SJCRH30 (cell line): ENCODE measurements at places on chromosomes 16 and 17. TPM values are rescaled to one million over a fixed set of nuclear protein-coding genes. Genes with fewer than 3 reads are reported as not detected.
A peak's percentile ranks its signal among the peaks of the same experiment; 100 is the strongest.

- no peak overlapping the region for H3K4me3 ChIP-seq
- H3K4me1 ChIP-seq = no peaks in the 10 kb centered on the region
- H3K36me3 ChIP-seq = no peaks in the 10 kb centered on the region
- H3K27ac ChIP-seq = no peak overlapping the region
- no peaks in the 10 kb centered on the region for H3K27me3 ChIP-seq
- DNase-seq = no peak
Measured at GRCh38 chr16:77059446-77059845, 131.5 kb upstream of the MON1B start.

CMTM2 gene
- total RNA-seq = 5.4 and 6.2 TPM in 2 replicates

DNA sequence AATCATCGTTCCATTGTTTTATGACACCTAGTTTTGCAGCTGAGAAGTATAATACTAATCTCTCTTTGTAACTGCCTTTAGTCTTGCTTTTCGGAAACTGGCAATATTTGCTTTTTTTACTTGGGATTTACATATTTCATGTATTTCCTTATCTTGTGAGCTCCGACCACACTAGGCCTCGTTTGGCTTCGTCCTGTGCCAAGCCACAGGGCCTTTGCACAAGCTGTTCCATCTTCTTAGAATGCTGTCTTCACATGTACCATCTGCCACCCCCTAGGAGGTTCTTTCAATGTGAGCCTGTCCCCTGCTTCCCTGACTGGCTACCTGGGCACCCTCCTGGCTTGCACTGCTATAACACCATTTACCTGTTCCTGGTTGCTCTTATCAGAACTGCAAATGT is 77.2 kb downstream of the SHISA6 start:
- no peaks in the 10 kb centered on the region for H3K27me3 ChIP-seq
- no peaks in the 10 kb centered on the region for H3K36me3 ChIP-seq
- no peaks in the 10 kb centered on the region for H3K4me1 ChIP-seq

- no peak overlapping the region for H3K4me3 ChIP-seq
- no peaks in the 10 kb centered on the region for H3K27me3 ChIP-seq
- H3K36me3 ChIP-seq = peaks cover 76% of the 10 kb centered on the region
- no peak for DNase-seq
- no peak overlapping the region for H3K27ac ChIP-seq
- H3K4me1 ChIP-seq = no peaks in the 10 kb centered on the region
Measured at GRCh38 chr17:32479074-32479617, 7.6 kb upstream of the CDK5R1 start.

TBC1D3H gene
- not detected in 2 replicates for total RNA-seq

GRCh38 chr17:38429476-38430100 is 1.3 kb downstream of the ARHGAP23 start:
- no peak for DNase-seq
- H3K4me1 ChIP-seq = no peaks in the 10 kb centered on the region
- no peak overlapping the region for H3K4me3 ChIP-seq
- no peaks in the 10 kb centered on the region; the same call in 1 of the 2 replicates for H3K27me3 ChIP-seq
- no peaks in the 10 kb centered on the region for H3K36me3 ChIP-seq
- H3K27ac ChIP-seq = no peak overlapping the region

DNA sequence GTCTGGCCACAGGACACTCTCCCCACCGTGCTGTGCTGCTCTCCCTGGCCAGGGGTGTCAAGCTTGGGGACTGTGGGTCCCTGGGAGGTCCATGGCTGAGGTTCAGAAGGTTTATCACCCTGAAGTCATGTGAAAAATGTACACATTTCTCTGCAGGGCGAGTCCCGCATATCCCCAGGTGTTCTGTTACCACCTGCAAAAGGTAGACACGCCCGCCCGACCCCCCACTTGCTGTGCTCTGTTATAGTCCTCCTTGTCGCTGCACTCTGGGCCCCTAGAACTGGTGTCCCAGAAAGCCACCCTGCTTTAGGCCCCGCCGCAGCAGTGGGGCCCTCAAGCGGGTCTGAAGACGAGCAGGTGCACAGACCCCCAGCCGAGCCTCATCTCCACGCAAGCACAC is 11.8 kb downstream of the JPT2 start:
- H3K27me3 ChIP-seq = no peaks in the 10 kb centered on the region
- peaks cover 52% of the 10 kb centered on the region for H3K36me3 ChIP-seq
- no peaks in the 10 kb centered on the region for H3K4me1 ChIP-seq
- no peak for DNase-seq

DNA sequence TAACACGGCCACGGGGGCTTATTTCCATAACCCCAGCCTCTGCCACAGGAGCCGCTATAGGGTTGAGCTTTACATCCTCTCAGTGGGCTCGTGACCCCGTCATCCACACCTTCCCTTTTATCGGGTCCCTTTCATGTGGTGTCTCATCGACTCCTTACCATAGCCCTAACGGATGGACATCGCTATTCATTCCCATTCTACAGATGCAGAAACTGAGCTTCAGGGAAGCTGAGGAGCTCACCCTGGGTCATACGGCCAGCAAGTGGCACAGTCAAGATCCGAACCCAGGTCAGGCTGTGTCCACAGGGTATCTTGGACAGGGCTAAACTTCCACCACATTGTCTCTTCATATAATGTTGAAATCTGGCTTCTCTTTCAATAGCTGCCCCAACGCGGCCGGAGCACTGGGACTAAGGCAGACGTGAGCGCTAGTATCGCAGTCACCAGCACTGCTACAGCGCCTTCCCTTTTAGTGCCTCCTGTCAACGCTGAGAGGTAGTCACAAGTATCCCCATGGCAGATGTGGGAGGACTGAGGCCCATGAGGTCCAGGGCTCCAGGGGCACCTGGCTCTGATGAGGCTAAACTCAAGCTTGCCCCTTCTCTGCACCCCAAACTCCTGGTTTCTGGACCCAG is 50.8 kb downstream of the SOCS1 start:
- H3K27ac ChIP-seq = no peak overlapping the region
- peaks cover 44% of the 10 kb centered on the region for H3K4me1 ChIP-seq
- no peaks in the 10 kb centered on the region for H3K36me3 ChIP-seq
- no peaks in the 10 kb centered on the region for H3K27me3 ChIP-seq
- DNase-seq = no peak
- no peak overlapping the region for H3K4me3 ChIP-seq

DNA sequence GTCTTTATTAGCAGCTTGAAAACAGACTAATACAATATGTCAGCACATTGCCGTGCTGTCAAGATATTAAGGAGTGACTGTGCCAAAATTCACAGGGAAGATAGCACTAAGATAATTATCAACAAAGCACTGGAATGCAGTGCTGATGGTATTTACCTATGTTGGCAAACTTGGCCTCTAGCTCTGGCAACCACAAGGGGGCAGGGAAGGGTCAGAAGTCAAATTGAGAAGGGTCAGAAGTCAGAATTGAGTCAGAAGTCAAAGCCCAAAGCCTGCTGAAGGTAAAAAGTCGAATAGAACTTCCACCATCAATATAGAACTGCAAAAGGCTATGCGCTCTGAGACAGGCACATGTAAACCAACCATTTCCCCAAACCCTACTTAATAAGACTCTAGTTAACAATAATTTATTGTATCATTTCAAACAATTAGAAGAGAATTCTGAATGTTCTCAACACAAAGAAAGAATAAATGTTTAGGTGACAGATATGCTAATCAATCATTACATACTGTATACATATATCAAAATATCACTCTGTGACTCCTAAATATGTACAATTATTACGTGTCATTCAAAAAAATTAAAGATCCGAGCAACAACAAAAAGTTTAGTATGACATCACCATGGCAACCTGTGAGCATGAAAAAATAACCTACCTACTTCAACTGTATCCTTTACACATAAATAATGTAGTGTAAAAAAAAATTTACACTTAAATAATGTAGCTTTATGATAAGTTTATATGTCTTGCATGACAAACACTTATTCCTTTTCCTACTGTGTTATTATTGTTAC is 916.1 kb downstream of the KCNJ2 start:
- 0 out of 2 replicates have a peak, but pooled peaks cover 6% of the 10 kb centered on the region for H3K27me3 ChIP-seq
- no peak overlapping the region for H3K27ac ChIP-seq
- DNase-seq = peak; percentile 49
- no peak overlapping the region for H3K4me3 ChIP-seq
- no peaks in the 10 kb centered on the region for H3K36me3 ChIP-seq

ASIC2 gene
- total RNA-seq = not detected in 2 replicates

- H3K4me1 ChIP-seq = peaks cover 19% of the 10 kb centered on the region
- DNase-seq = no peak
- no peaks in the 10 kb centered on the region for H3K27me3 ChIP-seq
- no peaks in the 10 kb centered on the region for H3K36me3 ChIP-seq
- H3K4me3 ChIP-seq = no peak overlapping the region
- peak overlapping the region; percentile 60 for H3K27ac ChIP-seq
Measured at GRCh38 chr16:56966093-56966475, 4.3 kb downstream of the CETP start.

DNA sequence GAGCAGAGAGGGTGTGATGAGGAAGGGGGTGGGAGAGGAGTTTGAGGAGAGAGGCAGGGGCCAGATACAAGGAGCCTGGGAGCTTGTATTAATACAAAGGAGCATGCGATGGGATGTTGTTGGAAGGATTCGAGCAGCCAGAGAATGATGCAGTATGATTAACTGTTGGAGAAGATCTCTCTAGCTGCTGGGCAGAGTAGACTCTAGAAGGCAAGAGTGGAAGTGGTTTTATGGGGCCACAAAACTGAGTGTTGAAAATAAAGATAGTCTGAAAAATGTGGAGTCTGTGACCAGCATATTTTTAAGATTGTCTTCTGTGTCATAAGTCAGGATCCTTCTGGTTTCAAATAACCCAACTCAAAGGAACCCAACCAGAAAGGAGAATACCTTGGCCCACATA is 98.3 kb downstream of the MSI2 start:
- no peak overlapping the region for H3K27ac ChIP-seq
- H3K36me3 ChIP-seq = no peaks in the 10 kb centered on the region
- DNase-seq = no peak
- H3K27me3 ChIP-seq = no peaks in the 10 kb centered on the region
- H3K4me1 ChIP-seq = peaks cover 25% of the 10 kb centered on the region

TPPP3 gene
- 34.6 and 38.3 TPM in 2 replicates for total RNA-seq

RDM1 gene
- total RNA-seq = not detected in 2 replicates

EVPL gene
- total RNA-seq = 0.63 and 1.1 TPM in 2 replicates

GRCh38 chr17:18994631-18995030 is 9.9 kb downstream of the FAM83G start:
- H3K4me3 ChIP-seq = no peak overlapping the region
- no peaks in the 10 kb centered on the region for H3K4me1 ChIP-seq
- H3K27me3 ChIP-seq = no peaks in the 10 kb centered on the region
- no peak for DNase-seq

DNA sequence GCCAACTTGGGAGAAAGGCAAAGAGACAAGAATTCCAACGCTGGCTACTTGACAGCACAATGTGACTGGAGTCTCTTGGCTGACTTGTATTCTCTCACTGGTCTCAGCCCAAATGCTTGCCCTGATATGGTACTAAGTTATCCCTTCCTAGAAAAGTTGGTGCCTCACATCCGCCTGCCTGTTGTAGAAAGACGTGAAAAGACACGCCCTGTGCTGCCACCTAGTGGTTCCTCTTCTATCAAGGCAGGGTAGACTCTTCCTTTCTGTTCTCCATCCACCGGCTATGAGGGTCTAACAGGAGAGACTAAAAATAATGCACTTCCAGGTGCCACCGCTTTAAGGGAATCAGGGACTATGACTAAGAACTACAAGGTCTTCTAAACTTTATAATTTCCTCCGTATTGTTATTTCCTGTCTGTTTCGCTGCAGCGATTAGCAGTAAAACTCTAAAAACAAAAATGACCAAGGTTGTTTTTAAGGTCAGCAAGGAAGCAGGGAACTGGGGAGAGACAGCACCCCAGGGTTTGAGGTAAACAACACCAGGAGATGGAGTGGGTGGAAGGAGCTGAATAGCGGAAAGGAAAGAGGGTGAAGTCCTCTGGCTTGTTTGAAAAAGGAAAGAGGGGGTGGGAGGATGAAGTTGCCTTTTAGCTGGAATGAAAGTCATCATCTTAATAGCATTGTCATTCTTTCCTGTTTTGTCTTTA is 109.5 kb downstream of the YPEL2 start:
- no peaks in the 10 kb centered on the region for H3K36me3 ChIP-seq
- no peaks in the 10 kb centered on the region for H3K4me1 ChIP-seq
- no peaks in the 10 kb centered on the region for H3K27me3 ChIP-seq
- H3K27ac ChIP-seq = no peak overlapping the region
- DNase-seq = peak; percentile 81
- no peak overlapping the region for H3K4me3 ChIP-seq

DNA sequence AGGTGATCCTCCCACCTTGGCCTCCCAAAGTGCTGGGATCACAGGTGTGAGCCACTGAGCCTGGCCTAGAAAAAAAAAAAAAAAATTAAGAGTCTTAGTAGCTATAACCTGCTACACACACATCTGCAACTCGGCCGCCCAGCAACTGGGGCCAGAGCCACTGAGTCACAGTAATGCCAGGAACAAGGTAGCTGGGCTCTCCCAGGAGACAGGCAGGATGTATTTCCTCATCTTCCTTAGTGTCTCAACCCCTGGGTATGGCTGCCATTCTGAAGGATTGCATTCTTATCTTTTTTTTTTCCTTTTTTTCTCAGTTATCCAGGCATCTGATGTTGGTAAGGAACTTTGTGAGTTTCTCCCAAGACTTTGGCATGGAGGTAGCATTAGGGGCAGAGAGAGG is 7.1 kb upstream of the PSMD3 start:
- no peaks in the 10 kb centered on the region for H3K4me1 ChIP-seq
- DNase-seq = no peak
- no peaks in the 10 kb centered on the region for H3K36me3 ChIP-seq
- peaks cover 13% of the 10 kb centered on the region; the same call in 1 of the 2 replicates for H3K27me3 ChIP-seq
- H3K4me3 ChIP-seq = no peak overlapping the region

KDM6B gene
- total RNA-seq = 6.4 and 9.0 TPM in 2 replicates

CYGB gene
- total RNA-seq = not detected in 2 replicates
